ENCODE measurements at places on chromosomes 6 and 20.

- no peak for DNase-seq
Measured at GRCh38 chr6:24445704-24446103, 43.0 kb downstream of the MRS2 start.

DNA sequence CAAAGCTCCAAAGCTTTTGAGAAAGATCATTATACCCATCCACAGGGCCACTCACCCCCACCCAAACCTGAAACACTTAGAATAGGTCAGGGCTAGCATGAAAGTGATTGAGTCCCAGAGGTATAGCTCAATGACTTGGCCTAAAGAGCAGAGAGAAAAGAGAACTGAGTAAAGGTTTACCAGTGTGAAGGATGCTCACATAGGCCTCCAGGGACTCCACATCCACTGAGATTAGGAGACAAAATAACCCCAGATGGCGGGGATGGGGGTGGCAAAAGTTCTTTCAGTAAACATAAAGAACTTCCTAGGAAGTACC is 12.2 kb downstream of the SAYSD1 start:
- DNase-seq, result no peak

DNA sequence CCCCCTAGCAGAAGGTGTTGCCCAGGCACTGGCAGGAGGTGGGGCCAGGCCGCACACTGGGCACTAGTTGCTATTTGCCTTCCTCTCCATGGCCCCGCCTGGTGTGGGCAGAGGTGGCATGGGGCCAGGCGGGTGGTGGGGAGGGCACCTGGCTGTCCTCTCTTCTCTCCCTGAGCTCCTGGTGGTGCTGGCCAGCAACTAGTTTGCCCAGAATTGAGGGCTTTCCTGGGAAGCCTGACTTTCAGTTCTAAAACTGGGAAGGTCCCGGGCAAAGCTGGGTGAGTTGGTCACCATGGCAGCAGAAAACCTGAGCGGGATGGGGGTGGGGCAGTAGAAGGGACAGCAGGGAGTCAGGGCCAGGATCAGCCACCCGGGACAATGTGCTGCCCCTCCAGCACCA is 48.2 kb downstream of the RBM38 start:
- DNase-seq, result no peak

GRCh38 chr6:52337633-52338290 is 24.2 kb upstream of the PAQR8 start:
- no peak for DNase-seq

DNA sequence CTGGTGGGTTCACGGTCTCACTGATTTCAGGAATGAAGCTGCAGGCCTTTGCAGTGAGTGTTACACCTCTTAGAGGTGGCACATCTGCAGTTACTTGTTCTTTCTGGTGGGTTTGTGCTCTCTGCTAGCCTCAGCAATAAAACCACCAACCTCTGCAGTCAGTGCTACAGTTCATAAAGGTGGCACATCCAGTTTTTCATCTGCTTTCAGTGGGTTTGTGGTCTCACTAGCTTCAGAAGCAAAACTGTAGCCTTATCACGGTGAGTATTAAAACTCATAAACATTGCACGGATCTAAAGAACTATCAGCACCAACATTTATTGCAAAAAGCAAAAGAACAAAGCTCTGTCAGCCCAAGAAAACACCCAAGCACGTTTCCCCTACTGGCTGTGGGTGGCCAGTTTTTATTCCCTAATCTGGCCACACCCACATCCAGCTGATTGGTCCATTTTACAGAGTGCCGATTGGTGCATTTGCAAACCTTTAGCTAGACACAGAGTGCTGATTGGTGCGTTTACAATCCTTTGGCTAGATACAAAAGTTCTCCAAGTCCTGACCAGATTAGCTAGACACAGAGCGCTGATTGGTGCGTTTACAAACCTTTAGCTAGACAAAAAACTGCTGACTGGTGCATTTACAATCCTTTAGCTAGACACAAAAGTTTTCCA is 3.4 kb upstream of the TMEM14C start:
- peak; percentile 75 for DNase-seq

DNA sequence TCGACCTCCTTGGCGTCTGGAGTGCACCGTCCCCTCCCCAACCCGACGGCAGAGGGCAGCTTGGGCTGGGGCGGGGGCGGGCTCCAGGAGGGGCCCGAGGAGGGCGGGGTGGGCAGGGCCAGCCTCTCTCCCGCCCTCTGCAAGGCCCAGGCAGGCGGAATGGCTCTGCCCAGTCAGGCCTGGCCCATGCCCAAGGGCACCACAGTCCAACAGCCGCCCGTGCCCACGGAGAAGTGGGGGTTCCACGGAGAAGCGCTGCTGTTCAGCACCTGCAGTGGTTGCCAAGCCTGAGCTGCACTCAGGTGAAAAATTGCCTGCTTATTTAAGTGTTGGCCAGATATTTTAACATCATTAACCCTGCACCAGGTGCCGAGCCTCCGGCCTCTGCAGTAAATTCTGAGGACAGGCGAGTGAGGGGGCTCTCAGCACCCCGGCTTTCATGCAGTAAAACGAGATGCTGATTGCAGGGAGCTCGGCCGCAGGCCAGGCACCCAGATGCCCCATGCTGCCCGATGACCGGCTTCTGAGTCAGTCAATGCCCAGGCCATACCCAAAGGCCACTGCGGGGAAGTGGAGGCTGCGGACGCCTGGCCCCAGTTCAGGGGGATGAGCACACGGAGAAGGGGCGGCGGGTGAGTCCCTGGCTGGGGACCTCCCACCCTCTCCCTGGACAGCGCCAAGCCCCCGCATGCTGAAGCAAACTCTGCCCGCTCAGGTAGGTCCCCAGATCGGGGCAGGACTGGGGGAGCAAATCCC is at the start of gene SRMS:
Gene SRMS (minus strand): TSS at position 25 of the 756 bp plus-strand sequence. CDS start 286 bp downstream, outside the sequence.
- no peak for DNase-seq

GRCh38 chr6:107820338-107821261 is 3.5 kb downstream of the SCML4 start:
- DNase-seq, result peak; percentile 54

- no peak for DNase-seq
Measured at GRCh38 chr20:7147220-7147601, 379.7 kb downstream of the BMP2 start.

- no peak for DNase-seq
Measured at GRCh38 chr6:104718672-104719071, 141.0 kb downstream of the HACE1 start.

DNA sequence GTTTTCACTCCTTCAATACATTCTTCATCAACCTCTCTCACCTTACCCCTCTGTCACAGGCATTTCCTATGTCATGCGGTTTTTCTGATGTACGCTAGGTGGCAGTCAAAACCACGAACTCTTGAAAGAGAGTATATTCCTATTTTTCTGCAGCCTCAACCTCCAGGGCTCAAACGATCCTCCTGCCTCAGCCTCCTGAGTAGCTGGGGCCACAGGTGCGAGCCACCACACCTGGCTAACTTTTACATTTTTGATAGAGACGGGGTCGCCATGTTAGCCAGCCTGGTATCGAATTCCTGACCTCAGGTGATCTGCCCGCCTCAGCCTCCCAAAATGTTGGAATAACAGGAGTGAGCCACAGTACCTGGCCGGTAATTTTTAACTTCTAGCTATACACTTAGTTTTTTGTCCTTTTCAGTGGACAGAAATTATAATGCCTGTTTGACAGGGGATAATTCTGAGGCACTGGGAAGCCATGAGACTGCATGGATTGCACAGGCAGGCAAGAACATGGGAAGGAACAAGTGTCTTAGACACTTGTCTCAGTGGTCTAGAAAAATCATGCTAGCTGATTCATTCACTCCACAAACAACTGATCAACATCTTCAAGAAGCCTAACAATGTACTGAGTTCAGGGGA is 22.5 kb upstream of the HFE start:
- DNase-seq, result peak; percentile 69

DNA sequence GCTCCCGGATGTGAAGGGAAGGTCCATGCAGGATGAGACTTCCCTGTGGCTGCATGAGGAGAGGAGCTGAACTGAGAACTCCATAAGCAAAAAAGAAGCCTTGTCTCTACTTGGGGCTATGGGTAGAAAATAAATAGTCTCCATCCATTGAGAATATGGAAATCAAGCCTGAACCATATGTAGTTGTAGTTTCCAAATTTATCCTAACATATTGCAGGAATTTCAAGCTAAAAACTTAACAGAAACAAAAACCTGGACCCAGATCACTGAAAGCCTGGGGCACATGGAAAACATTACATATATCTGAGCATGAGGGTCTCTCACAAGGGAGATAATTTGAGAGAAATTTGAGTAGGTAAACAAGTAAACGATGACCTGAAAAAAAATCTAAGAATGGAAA is 94.9 kb upstream of the C6orf118 start:
- DNase-seq, result no peak

DNA sequence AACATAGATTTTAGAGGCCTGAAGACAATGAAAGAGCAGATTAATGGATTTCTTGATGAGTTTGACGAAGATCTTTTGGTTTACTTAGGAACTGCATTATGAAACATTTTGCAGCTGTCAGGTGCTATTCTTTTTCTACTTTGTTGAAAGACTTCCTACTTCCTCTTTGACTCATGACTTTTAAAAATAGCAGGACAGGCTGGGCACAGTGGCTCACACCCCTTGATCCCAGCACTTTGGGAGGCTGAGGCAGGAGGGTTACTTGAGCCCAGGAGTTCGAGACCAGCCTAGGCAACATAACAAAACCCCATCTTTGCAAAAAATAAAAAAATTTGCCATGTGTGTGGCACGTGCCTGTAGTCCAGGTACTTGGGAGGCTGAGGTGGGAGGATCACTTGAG is 52.0 kb downstream of the ITCH start:
- DNase-seq, result peak; percentile 40

Data from KBM-7 (cell line).